HCEC 1CT (cell line): ENCODE measurements at places on chromosomes 4 and X.

- DNase-seq, result no peak
Measured at GRCh38 chr4:41933997-41934503, 1.2 kb upstream of the TMEM33 start.

DNA sequence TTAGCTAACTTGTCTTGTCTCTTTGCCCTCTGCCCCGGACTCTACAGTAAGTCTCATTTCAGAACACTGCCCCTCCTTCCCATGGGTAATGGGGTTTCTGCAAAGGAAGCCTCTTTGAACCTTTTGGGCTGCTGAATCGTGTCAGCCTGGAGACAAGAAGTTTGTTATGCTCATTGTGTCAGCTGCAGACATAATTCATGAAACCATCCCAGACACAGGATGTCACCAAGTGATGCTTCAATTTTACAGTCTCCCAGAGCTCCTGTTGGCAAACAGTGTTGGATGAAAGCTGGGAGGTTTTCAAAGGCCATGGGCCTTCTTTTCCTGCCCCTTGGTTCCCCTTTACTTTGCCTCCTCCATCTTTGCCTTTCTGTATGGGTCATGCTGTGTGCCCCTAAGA, 223.1 kb upstream of the TAPT1 start:
- DNase-seq, result no peak

DNA sequence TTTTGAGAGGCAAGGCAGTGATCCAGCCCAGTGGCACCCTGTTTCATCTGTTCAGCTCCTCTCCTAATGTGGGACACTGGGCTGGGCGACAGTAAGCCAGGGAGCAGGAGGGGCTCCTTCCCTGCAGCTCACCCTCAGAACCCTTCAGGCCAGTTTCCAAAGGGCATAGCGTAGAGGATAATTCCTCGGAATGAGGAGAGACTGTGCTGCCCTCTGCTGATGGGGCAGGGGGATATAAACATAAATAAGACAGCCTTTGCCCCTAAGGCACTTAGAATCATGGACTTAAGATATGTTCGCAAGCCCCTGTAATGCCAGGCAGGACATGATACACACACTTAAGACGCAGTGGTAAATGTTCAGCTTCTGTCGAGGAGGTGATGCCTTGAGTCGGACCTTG, 27.9 kb upstream of the ZNF185 start:
- no peak for DNase-seq

DNA sequence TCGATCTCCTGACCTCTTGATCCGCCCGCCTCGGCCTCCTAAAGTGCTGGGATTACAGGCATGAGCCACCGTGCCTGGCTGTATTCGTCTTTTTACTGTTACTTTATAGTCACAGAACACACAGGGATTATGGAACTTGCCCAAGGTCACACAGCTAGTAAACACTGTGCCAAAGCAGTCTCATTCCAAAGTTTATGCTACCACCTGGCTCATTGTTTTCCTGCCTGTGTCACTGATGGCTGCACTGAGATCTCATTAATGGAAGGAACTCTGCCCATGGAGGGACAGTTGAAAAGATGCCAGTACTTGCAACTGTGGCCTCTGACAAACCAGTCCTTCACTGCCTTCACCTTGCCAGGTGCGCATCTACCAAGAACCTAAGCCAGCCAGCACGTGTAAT, 517.7 kb downstream of the BCOR start:
- no peak for DNase-seq

DNA sequence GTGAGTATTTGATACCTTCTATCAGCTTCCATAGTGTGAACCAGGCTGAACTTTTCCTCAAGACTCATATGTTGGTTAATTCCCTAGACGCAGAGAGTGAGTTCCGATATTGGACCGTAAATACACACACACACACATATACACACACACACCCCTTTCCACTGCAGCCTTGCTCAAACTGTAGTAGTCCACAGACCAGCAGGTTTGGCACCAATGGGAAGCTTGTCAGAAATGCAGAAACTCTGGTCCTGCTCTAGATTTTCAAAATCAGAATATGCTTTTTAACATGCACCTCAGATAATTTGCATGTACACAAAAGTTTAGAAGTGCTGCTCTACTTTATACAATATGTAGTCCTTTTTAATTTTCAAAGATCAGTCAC, 27.6 kb upstream of the ZNF280C start:
- no peak for DNase-seq

DNA sequence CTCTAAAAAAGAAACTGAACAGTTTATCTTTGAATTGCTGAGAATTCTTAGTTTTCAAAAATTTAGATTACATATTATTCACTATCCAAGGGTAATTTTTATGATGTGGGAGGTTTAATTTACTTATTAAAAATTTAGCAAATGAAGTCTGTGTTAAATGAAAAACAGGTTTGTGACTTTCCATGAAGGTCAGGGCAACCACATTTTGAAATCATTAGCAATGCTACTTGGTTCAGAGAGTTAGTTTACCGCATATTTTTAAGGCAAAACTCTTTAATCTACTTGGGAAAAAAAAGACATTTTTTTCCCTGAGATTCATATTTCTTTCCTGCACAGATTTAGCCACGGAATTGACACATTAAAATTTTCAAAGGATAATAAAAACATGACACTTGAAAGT, 37.3 kb upstream of the PRSS12 start:
- no peak for DNase-seq

GRCh38 chrX:123773258-123773988, 40.6 kb upstream of the THOC2 start:
- DNase-seq, result no peak

GRCh38 chrX:71178908-71179307, 34.3 kb downstream of the NLGN3 start:
- peak; percentile 35 for DNase-seq

GRCh38 chrX:257681-258289, 23.4 kb upstream of the PLCXD1 start:
- no peak for DNase-seq

- no peak for DNase-seq
Measured at GRCh38 chr4:152860046-152860445, 76.1 kb upstream of the FHDC1 start.

- no peak for DNase-seq
Measured at GRCh38 chr4:105352826-105353225, 121.0 kb downstream of the PPA2 start.

DNA sequence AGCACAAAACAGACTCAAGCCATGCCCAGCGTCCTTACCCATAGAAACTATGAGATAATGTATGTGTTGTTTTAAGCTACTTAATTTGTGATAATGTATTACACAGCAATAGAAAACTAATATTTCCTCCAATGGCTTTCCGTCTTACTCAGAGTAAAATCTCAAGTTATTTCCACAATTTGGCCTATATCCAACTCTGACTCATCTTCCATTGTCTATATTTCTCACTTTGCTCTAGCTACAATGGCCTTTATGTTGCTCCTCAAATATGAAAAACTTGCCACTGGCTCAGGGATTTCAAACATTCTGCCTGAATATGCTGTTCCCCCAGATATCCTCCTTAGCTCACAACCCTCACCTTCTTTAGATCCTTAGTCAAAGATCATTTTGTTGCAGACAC, 31.6 kb downstream of the IQCM start:
- DNase-seq, result no peak

GRCh38 chrX:41457613-41458192, 10.6 kb downstream of the NYX start:
- DNase-seq, result no peak

DNA sequence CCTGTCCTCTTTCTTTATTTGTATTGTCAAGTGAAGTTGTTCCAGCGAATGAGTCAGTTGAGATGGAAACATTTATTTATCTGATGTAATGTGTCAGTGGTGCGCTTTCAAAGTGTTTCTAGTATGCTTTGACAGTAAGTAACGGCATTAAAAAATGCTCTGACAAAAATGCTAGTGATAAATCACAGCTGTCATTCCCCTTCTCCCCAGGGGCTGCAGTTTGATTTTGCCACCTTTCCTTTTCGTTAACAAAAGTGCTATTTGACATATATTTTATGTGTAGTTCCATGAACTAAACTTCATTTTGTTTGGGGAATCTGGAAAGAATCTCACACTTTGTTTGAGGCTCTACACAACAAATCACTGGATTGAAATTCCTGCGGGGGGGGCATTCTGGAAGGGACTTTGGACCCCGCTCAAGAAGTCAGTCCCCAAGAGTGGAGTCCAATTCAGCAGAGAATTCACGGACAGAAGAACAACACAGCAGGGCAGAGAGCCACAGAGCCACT, 7.6 kb upstream of the TBC1D19 start:
- peak; percentile 38 for DNase-seq

DNA sequence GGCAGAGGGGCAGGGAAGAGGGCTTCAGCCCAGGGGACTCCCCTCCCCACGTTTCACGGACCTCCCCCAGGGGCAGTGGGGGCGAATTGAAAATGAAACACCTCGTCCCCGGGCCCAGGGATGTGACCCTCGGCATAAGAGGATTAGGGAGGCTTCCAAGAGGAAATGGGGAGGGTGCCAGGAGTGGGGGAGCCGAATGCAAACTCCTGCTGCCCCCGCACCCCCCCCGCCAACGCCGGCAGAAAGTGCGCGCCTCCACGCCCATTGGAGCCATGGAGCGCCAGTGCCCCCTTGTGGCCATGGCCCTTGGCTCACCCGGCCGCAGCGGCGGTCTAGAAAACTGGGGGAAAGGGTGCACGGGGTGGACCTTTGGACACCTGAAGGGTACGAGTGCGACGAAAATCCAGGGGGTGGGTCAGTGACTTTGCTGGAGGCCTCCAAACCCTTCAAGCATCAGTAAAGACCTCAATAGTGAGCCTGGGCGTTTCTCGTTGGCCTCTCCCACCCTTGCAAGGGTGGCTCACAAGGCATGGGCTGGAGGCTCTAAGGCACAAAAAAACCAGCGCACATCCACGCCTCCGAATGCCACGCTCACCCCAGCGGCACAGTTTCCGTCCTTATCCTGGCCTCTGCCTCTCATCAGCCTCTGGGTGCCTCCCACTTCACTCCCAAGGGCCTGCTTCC, 120.8 kb upstream of the PJA1 start:
- DNase-seq, result no peak

DNA sequence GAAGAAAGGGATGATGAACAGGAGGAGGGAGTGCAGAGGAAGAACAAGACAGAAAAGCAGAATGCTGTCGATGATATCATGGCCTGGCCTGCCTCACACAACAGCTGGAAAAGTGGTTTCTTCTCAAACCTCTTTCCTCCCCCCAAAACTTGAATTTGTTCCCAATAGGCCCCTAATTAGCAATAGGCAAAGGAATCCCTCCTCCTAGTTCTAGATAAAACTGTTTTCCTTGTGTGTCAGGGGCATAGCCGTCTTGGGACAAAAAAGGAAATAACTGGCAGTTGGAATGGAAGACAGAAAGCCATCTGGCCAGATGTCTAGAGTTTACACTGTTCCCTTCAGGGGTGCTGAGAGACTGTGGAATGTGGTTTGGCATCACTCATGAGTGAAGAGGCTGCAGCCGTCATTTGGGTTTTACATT, 177.8 kb upstream of the C1QTNF7 start:
- DNase-seq, result no peak

GRCh38 chr4:30757357-30757756, 37.2 kb downstream of the PCDH7 start:
- peak; percentile 87 for DNase-seq

DNA sequence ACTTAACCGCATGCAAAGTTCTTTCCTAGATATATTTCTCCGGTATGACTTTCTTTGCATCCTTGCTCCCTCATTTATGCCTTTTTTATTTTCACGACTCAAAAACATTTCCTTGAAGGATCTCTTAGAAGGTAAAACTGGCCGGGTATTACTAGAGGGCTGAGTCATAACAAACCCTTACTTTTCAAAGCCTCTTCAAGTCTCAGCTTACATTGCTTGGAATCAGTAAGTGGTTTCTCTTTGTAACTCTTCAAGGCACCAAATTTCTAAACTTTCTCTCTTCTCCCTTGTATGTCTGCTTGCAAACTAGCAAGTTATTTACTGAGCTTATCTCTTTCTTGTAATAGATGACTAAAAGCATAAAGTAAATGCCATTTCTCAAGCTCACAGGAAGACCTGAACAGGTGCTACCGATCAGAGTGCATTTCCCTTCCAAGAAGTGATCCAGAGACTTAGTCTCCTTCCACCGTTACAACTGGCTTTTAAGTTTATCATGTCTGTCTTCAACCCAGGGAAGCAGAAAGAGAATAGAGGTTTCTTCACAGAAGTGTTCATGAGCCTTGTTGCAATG, 75.5 kb downstream of the ANXA10 start:
- no peak for DNase-seq

DNA sequence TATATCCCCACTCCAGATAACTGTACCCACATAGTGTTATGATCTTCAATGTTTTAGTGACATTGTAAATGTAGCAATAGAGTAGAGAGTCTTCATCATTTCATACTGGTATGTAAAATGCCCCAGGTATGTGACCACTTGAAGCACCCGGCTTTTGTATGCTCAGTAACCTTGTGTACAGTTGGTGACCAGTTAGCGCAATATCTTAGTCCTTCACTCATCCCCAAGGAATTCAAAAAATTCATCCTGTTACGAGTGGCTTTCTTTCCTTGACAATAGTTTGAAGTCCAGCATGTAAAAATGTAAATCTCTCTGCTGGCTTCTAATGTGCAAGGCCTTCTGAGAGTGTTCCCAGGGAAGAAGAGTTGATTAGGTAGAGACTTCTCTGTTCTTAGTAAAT, 145.6 kb downstream of the ARX start:
- peak; percentile 40 for DNase-seq

GRCh38 chr4:17008834-17009345, 110.4 kb upstream of the LDB2 start:
- DNase-seq, result no peak

GRCh38 chr4:8722556-8722955, 130.0 kb downstream of the CPZ start:
- no peak for DNase-seq

DNA sequence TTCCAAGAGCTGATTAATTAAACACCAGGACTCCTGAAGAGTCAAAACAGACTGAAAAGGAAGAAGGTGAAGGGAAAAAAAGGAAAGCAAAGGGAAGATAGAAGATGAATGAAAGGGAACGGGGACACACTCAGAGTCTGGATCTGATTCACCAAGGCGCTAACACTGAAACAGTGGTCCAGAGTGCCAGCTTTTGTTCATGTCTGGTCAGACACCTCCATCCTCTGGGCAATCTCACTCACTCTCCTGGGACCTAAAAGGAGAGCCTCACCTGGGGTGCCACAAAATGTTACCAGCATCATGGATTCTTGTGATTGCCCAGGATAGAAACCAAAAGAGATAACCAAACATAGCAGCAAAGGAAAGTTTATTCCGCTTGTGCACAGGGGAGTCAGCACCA, 120.3 kb upstream of the AFF2 start:
- no peak for DNase-seq

DNA sequence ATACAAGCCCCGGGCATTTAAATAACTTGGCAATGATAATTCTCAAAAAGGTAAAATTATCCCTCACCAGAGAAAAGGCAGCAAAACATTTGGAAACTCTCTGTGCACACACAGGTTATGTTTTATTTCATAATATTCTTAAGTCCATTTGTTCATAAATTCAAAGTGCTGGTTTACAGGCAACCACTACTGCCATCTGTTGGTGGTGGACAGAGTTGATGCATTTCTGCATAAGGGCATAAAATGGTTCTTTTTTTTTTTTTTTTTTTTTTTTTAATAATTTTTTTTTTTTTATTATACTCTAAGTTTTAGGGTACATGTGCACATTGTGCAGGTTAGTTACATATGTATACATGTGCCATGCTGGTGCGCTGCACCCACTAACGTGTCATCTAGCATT, 31.5 kb upstream of the IL21 start:
- peak; percentile 23 for DNase-seq

GRCh38 chr4:139454111-139455045, at the start of gene RAB33B:
Gene RAB33B (plus strand): TSS chr4:139454121. CDS start chr4:139454196, 75 bp downstream.
- peak; percentile 71 for DNase-seq

- DNase-seq, result no peak
Measured at GRCh38 chrX:38649674-38650647, 88.6 kb downstream of the TSPAN7 start.
